ENCODE measurements at places on chromosomes 6 and 20.

- DNase-seq, result no peak
Observed at GRCh38 chr6:159163901-159164370, 5.3 kb upstream of the FNDC1 start.

DNA sequence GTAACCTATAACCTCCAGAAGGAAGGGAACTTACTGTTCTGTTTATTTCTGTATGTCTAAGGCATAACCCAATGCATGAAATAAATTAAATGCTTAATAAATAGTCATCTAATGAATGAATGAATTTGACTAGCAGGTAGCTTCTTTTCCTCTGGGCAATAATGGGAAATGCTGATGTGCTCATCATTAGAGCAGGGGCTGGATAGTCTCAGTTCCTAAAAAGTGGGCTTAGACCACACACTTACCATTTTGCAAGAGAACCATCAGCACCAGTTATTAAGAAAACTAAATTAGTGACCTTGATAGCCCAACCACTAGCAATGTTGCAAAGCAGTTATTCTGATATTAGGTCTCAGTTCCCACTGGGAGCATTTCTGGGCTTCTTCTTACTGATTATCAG lies 449.7 kb downstream of the CDC5L start:
- DNase-seq, result no peak

- DNase-seq, result no peak
Observed at GRCh38 chr20:63473555-63474449, 1.3 kb upstream of the KCNQ2 start.

DNA sequence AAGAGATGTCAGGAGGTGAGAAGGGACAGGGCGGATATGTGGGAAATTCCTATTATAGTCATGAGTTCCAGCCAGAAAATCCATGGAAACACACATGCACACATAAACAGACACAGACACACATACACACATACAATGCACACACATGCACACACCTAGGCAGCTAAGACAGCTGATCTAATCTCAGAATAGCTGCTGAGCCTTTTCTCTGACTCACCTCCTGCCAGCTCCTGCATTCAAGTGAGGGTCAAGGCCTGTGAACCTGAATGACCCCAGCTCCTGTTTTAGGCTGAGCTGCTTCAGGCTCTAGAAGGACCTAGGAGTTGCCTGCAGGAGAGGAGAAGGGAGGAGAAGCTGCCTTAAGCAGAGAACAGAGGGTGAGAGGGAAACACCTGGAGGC lies 21.6 kb upstream of the RAET1L start:
- DNase-seq, result no peak

GRCh38 chr20:38833857-38834164 lies 28.3 kb downstream of the PPP1R16B start:
- no peak for DNase-seq

All from CMK (cell line).